Left renal pelvis (tissue), 4 donors: ENCODE measurements at places on chromosomes 1 and 21. TPM values are rescaled to one million over a fixed set of nuclear protein-coding genes. Genes with fewer than 3 reads are reported as not detected.

Gene OLFML2B
- polyA plus RNA-seq = 11.8 TPM

GRCh38 chr1:79852004-79852403, 845.5 kb upstream of the ADGRL4 start:
- no peak for DNase-seq

DNA sequence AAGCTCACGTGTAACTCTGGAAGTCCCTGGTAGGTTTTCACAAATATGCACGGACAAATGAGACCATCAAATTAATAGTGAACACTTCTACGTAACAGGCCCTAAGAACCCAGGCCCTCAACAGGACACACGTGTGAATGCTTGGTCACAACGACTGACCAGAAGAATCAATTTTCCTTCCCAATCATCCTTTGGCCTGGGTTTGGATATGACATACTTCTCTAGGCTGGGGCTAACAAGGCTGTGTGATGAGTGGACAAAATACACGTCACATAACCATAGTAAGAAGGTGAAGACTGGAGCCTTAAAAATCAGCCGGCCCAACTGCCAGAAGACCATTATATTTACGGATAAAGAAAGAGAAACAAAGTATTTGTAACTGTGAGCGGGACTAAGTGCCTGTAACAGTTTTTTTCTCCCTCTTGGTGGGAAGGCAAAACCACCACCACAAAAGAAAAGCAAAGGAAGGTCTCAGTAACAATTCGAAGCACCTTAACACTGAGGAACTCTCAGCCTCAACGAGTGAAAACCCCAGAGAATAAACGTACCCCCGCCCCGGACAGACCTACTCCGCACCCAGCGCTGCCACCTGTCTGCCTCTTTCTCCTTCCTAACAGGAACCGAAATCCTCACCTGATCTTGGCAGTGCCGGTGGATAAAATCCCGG, 450 bp downstream of the SDE2 start:
- no peak for DNase-seq

DNA sequence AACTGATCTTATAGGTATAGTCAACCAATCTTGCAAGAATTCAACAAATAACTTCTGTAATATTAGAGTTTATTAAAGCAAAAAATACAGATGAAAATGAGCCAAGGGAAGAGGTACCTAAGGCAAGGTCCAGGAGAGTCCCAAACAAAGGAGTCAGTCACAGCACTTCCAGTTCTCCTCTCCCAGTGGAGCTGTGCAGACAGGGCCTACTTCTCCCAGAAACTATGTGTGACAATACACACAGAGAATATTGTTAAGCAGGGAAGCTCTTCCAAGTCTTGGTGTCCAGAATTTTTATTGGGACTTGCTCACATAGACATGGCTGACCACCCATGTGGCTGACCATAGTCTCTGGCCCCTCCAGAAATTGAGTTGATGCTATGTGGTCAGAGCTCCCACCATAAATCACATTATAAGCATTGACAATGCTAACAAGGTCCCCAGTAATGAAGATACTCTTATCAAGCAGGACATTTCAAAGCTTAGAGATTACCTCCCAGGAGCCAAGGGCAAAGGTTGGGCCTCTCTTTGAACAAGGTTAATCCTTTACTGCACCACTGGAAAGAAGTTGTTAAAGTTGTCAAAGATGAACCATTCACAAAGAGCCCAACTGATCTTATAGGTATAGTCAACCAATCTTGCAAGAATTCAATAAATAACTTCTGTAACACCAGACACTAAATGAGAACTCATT, 3.5 kb upstream of the CD244 start:
- no peak for DNase-seq

DNA sequence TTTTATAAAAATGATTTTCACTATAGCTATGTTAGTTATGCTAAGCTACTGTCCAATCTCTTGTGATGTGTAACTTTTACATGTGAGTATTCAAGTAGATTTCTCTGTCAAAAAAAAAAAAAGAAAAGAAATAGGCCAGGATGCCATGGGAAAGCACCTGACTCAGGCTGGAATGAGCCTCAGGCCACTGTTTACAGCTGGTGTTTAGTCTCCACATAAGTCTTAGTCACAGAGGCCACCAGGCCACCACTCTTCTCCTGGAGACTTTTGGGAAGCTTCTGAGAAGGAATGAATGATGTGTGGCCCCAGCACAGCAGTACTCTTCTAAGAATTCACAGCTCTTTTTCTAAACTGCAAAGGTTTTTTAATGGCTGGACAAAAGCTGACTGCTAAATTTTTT, 48.9 kb downstream of the CHML start:
- DNase-seq = no peak
